ENCODE measurements at places on chromosomes 1 and 21.

DNA sequence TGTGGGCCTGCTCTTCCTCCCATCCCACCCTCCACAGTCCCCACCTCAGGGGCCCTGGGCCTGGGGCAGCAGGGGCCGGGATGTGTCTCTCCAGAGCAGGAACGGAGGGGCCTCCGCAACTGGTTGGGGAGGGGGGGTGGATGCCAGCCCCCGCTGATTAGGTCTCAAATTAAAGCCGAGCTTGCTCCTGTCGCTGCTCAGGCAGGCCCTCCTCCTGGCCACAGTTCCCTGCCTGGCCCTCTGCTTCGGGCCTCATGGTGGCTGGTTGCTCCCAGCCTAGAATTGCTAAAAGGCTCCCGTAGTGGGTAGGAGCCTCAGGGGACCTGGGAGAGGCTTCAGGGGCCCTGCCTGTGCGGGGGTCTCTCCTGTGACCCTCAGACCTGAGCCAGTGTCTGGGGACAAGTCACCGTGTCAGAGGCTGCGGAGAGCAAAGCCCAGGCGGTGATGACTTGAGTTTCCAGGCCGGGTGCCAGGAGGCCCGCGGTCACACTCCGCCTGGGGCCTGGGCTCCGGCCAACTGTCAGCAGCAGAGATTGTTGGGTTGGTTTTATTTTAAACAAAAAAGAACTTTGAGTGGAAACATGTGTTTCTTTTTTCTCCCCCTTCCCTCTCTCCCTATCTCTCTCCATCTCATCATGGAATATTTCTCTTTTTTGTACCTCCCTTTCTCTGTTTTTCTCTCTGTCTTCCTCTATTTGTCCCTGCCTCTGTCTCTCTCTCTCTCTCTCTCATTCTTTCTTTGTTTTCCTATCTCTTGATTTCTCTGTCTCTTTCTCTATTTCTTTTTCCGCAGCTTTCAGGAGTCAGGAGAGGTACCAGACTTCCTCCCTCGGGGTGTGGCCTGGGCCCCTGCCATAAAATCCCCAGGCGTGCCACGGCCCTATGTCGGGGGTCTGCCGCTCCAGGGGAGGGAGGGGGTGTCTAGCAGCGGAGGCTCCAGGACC lies 20.0 kb upstream of the EPHA2 start:
- peak; percentile 80 for DNase-seq

DNA sequence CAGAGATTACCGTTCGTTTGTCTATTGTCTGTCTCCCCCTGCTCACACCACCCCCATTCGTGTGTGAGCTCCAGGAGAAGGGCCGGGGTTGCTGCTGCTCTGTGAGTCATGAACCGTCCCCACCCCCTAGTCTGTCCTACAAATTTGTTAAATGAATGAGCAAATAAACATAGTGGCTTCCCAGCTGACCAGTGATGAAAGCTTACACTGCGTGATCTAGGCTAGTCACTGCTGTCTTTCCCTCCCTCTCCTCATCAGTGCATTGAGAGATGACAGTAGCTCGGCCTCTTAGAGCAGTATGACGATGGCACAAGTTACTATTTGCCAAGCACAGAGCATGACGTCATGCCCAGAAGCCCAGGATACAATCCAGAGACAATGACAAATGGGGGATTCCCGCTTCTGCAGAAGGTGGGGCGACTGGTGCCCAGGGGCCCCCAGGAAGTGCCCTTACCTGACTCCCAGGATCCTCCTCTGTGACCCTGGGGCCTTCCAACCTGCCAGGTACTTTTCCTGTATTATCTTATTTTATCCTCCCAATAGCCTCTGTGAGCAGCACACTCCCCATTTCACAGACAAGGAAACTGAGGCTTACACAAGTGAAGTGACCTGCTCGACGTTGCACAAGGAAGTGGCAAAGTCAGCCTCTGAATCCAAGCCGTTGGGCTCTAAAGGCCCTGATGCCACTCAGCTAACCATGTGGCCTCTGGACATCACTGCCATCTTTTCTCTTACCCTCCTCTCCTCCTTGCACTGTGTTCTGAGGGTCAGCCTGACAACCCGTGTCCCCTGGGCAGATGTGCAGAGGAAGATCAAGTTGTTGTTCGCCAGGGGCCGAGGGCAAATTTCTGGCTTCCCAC lies 8.6 kb upstream of the EPHA2 start:
- no peak for DNase-seq

DNA sequence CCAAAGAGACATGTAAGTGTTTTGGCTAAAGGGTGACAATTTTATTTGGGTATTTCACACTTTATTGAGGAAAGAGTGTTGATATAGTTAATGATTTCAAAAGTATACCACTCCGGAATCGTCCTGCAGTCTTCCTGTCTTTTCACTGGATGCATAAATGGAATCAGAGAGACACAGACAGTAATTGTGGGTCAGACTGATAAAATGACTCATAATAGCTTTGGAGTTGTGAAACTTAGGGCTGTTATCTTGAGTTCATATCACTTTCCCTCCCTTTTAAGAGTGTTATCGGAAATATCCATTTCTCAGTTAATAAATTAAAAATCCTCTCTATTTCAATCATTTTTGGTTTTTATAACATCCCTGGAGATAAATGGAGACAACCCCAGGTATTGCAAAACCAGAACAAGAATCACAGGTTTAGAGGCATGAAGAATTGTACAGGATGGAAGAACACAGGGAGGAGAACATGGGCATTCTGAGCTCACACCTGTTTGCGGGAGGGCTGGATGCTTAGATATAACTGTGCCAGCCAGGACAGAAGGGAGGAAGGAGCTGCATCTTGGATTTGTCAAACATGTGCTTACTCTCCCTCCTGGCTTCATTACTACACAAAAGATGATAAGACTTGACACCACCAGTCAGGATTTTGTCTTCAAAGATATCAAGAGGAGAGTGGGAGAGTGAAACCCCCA lies 185.4 kb downstream of the LMO4 start:
- DNase-seq, result no peak

- no peak for DNase-seq
Observed at GRCh38 chr1:53435151-53435550, 24.0 kb upstream of the DMRTB1 start.

DNA sequence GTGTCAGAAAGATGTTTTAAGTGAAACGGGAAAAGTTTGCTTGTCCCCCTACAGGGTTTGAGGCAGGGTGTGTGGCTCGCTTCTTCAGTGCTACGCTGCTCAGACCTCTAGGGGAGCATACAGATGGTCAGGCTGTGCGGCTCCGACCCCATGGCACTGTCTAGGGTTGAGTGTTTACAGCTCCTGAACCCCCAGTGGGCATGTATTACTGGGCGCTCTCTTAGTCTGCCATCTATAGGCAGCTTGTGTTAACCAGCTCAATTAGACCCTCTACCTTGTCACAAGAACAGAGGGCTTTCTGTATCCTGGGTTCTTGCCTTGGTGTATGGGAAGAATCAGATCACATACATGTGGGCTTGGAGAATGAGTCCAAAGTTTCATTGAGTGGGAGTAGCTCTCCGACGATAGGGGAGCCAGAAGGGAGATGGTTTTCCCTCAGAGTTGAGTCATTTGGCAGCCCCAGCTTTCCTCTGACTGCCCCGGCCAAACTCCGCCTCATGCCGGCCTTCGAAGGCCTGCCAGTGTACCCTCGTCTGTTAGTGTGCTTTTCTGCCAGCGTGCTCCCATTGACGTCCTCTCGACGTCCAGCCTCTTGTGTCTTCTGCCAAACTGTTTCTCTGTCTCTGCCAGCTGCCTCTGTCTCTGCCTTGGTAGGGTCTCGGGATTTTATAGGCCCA lies 38.6 kb upstream of the ADGRL4 start:
- DNase-seq, result no peak

DNA sequence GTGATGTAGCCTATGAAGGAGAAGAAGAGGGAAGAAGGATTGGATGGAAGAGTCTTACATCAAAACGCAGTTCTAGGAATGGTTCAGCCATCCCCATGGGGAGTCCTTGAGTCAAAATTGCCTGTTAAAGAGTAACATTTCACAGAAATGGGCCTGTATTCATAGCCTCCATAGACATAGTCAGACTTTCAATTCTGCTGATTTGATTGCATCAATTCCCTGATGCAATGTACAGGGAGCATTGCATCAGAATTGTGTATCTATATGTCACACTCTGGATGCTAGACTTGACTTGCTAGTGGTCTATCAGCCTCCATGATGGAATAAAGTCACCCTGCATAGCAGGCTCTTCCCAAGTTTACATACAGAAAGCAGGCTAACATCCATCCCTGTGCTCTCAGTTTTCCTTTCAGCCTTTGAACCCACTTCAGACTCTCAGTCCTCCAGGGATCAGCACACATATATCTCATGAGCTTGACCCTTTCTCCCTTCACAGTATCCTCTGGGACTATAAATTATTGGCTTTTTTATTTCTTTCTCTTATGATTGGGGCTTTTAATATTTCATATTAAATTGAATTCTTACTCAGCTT lies 1111.7 kb upstream of the B3GALT2 start:
- DNase-seq, result no peak

All from mesothelial cell of epicardium (in vitro differentiated cells).